Stimulated activated naive CD8-positive, alpha-beta T cell treated with anti-CD3 and anti-CD28 coated beads, Interleukin-15, Interleukin-2, amounts not matched to agents 100 U/mL and 50 U/mL, for 24 hours (primary cell): ENCODE measurements at places on chromosomes 4 and X.

DNA sequence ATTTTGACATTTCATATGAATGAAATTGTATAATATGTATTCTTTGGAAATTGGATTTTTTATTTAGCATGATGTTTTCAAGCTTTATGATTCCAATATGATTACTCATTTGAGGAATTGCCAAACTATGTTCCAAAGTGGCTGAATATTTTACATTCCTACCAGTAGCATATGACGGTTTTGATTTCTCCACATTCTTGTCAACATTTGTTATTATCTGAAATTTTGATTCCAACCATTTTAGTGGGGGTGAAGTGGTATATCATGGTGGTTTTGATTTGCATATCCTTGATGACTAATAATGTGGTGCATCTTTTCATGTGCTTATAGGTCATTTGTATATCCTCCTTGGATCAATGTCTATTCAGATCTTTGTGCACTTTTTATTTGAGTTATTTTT, 2.6 kb upstream of the BEX1 start:
- DNase-seq = no peak

DNA sequence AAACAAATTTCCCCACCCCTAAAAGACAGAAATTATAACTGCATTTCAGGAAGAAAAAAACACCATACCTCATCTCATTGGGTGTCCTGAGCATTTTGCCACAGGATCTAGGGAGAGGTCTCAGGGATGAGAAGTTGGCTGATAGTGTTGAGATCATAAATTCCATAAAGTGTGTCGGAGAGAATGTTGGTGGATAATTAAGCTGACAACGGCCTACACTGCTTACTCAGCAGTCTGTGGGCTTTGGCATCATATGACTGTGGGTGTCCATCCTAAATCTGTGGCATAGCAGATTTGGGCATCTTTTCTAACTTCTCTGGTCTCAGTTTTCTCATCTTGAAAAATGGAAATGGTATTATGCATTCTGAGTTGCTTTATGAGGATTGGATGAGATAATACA, 12.3 kb downstream of the CENPVL3 start:
- no peak for DNase-seq

DNA sequence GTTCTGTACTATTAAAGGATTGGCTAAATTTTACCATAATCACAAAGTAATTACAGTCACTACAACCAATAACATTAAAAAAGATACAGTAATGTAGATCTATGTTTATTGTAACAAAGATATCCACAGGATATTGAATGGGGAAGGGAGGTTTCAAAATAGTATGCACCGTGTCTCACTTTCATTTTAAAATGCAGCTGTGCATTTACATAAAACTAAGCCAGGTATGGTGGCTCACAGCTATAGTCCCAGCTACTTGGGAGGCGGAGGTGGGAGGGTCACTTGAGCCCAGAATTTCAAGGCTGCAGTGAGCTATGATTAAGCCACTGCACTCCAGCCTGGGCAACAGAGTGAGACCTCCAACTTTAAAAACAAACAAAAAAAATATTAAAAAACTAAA, 8.5 kb downstream of the SRP72 start:
- no peak for DNase-seq

GRCh38 chrX:9374555-9374954, 90.3 kb upstream of the TBL1X start:
- DNase-seq = no peak

GRCh38 chr4:186932631-186933187, 209.1 kb upstream of the FAT1 start:
- no peak for DNase-seq

DNA sequence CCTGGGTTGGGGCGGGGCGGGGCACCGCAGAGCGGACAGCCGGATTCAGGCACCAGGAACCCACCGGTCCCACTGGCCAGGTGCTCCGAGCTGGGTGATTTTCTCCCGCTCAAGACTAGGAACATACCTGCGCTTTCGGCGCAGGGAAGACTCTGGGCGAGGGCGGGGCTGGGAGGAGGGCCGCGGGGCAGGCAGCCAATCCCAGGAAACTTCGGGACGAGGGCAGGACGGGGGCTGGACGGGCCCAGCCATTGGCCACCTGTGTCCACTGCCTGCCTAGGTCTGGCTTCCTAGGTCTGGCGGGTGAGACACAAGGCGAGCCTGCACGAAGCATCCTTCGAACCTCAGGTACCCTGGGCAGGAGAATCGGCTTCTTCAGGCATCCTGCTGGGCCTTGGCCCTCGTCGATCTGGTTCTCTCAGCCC, 274 bp upstream of the ERVMER34-1 start:
- DNase-seq = no peak

DNA sequence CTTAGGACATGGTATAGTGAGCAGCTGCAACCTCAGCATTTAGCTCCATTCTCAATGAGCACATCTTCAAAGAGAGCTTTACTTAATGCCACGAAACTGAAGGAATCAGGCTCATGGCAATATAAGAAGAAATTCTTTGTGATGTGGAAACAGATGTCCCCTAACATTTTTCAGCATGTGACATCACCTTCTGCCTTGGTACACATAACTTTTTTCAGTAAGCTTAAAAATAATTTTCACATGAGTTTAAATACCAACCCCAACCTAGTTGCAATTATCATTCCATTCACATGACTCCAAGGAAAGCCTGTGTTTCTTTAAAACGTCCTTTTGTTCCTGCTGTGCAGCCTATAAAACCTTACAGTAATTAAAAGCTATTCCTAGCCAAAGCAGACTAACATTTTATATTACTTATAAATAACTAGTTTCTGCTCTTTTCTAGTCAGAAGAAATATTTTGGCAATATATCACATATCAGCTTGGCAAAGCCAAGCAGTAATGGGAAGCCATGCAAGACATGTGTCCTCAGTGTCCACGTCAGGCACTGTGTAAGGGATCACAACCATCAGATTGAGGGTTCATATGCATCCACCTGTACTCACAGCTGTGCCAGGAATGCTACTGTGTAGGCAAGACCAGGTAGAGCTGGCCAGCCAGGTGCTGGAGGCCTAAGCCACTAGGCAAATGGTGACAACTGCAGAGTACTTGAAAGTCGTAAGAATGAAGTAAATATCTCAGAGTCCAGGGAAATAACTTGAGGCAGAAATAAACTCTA, 466.6 kb downstream of the INPP4B start:
- DNase-seq = no peak

DNA sequence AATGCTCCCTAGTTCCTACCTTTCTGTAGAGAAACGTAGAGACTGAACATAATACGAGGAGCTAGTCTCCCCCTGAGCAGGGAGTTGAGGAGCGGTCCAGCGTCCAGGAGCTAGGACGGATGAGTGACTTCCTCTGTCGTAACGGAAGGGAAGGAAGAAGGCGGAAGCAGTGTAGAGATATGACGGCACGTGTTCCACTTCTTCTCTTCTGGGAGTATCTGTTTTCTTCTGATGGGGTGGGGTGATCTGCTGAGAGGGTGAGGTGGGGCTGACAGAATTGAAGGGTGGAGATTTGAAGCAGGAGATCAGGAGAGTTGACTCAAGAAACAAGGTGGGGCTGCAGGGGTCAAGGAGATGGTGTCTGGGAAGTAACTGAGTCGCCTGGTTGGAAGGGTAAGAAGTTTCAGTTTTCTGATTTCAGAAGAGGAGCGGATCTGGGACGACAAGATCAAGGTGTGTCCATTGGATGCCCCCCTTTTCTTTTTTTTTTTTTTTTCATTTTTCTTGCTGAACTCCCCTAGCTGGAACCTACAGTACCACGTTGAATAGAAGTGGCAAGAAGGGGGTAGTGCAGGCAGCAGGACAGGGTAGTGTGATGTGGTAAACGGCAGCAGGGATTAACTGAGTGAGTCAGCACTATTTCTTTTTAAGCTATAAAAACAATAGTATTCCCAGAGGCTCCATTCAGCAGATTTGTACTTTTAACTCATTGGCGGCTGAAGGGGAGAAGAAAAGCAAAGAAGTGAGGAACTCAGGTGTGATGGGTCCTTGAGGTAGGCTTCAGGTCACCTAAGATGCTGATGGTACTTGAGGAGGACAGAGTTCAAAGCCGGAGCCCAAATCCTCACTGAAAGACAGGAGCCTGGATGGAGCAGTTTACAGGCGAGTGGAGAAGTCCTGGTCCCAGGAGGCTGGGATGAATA, 50.8 kb upstream of the SETD7 start:
- peak; percentile 10 for DNase-seq

GRCh38 chr4:108965016-108965415, 202.2 kb upstream of the ETNPPL start:
- no peak for DNase-seq

DNA sequence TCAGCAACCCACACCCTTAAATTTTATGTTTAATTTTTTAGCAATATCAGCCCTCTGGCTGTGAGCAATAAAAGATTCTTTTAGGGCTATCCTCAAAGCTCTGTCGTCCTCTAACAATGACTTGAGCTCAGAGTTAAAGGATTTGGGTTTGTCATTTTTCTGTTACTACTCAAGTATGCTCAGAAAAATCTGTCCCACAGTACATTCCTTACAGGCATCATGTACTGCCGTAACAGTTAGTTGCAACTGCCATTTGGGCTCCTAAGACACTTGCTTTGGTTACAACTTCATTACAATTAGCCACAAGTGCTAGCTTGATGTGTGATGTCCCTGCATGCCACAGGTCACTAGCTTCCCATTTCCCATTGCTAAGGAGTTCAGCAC, 33.2 kb downstream of the COQ2 start:
- no peak for DNase-seq

GRCh38 chrX:147803948-147804347, 107.8 kb upstream of the FMR1 start:
- DNase-seq = no peak

- no peak for DNase-seq
Observed at GRCh38 chr4:8245884-8246833, 23.4 kb upstream of the HTRA3 start.

- DNase-seq = no peak
Observed at GRCh38 chr4:160129439-160129838, 1026.6 kb downstream of the RAPGEF2 start.

- no peak for DNase-seq
Observed at GRCh38 chr4:99300934-99301333, 10.1 kb upstream of the ADH1A start.

DNA sequence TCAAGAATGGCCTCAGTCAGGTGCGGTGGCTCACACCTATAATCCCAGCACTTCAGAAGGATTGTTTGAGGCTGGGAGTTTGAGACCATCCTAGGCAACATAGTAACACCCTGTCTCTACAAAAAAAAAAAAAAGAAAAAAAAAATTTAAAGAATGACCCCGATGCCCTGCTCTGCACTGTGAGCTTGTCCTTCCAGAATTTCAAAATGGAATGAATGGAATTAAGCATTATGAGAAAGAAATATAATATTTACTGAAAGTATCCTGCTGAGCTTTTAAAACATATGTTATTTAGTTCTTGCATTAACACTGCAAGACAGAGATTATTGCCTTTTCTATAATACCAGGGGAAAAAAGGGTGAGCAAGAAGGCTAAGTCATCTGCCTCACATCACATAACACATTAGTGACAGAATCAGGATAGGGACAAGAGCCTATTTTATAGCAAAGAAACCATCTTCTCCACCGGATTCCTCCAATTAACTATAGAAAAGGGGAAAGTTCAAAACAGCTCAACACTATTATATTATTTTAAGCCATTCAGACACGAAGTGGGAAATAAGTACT, 41.9 kb upstream of the GAB1 start:
- DNase-seq = no peak

- DNase-seq = no peak
Observed at GRCh38 chr4:8045909-8046308, 106.2 kb upstream of the AFAP1 start.

GRCh38 chr4:51855751-51856150, 12.8 kb downstream of the DCUN1D4 start:
- no peak for DNase-seq

GRCh38 chr4:169756971-169757574, 671 bp downstream of the HPF1 start:
- no peak for DNase-seq

DNA sequence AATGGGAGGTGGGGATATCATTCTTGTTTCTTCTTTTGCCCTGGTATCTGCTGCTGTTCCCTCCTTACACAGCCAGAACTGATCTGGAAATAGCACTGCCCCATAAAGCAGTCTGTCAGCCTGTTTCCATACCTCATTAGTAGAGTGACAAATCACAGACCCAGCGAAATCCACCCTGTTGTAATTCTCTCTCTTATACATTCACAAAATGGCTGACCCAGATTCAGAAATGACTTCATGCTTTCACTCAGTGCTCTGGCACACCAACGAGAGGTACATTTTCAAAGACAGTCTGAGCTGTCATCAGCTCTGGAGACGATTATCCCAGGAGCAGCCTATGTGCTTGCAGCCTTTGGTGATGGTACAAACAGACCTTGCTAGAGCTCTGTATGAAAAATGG, 164.6 kb downstream of the AFF2 start:
- no peak for DNase-seq

DNA sequence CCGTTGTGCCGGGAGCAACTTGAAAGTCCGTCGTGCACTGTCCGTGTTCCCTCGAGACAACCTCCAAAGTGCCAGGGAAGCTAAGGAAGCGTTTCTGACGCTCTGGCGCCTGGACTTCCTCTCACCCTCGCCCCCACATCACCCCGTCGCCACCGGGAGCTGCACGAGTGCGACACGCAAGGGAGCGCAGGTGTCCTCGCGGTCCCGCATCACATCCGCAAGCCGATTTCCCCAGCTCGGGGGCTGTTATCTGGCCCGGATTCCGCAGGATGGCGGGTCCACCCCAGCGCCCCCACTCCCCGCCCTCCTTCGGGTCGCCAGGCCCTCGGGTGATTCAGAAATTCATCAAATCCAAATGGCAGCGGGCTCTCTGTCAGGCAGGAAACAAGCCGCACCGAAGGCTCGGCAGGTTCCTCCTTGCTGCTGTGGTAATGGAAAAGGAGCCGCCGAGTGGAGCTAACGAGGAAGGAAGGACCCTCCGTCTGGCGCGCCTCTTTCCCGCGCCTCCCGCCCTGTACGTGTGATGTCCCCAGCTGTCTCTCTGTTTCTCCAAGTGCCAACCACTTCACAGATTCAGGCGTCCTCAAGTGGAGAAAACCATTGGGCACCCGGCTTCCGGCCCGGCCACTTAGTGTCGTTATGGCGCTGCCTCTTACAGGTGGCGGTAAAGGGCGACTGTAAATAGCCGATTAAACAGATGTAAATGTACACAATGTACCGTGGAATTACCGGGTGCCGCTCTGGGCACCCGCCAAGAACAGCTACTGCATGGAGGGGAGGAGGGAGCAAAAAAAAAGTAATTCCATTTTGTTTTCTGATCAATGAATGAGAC, 921 bp upstream of the SETD7 start:
- DNase-seq = peak; percentile 63

DNA sequence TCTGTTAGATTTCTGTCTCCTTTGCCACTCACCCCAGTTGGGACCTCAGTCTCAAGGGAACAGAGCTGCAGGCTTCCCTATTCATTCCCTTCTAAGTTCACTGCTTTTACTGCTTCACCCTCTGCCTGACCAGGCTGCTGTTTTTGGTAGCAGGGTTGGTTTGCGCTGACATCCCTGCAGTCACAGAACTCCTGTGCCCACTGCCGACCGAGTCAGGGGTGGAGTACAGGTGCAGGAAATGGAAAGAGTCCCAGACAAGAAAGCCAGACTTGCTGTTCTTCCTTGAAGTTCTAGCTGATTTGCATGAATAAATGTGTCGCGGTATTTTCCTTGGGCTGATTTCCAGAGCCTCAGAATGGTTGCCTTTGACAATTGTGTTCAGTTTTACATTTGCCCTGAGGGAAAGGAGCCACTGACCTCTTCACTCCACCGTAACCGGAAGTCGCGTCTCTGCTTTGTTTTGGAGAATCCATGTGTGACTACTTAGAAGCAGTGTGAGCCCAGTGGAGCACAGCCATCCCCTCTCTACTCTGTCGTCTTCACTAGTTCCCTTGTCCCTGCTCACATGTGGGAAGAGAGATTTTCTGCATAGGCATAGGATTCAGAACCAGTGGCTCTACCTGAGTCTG, 84.8 kb downstream of the TNIP2 start:
- no peak for DNase-seq

GRCh38 chrX:105375816-105376215, 155.3 kb upstream of the TEX13A start:
- DNase-seq = no peak
